ENCODE measurements at places on chromosomes 3 and 15.

DNA sequence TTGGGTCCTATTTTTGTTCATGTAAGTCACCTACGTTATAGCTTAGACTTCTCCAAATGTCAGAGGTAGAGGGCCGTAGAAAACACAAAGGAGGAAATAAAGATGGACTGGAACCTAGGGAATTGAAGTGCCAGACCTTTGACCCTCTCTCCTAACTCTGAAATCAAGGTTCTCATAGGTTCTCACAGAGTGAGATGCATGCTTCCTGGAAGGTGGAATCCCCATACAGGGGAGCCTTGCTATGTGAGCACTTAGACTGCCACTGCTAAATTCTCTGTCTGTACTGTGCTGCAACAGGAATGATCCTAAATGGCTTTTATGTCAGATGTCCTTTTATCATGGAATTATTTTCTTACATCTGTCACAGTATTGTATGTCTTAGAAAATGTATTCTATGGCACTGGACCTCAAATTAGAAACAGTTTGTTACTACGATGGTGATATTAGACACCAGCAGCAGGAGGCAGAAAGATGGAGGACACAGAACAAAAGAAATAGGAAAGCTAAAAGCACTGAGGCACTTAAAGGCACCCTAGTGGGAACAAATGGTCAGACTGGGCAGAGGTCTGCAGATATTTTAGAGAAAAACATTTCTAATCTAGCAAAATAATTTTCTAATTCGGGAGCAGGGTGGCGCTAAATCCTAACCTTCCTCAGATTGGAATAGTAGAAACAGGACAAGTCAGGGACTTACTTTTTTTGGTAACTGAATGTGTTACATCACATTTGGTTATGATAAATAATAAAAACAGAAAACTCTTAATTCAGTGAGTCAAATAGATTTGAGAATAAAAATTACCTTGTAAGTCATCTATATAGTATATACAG, 60.2 kb upstream of the CDAN1 start:
- DNase-seq = no peak

DNA sequence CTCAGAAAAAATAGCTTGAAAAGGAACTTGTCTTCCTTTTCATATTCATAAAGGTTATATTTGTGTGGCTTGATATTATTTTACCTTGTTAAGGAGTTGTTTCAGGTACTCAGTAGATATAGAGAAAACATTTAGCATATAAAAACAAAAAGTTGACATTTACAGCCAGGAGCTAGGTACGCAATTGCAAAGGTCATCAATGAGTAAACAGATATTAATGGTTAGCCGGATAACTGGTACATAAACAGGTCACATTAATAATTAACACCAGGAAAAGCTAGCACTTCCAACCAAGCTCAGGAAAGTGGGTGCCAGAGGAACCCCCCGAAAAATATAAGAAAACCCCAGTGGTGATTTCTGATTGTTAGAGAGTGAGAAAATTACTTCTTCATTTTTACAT, 146.6 kb upstream of the NR2F2 start:
- no peak for DNase-seq

DNA sequence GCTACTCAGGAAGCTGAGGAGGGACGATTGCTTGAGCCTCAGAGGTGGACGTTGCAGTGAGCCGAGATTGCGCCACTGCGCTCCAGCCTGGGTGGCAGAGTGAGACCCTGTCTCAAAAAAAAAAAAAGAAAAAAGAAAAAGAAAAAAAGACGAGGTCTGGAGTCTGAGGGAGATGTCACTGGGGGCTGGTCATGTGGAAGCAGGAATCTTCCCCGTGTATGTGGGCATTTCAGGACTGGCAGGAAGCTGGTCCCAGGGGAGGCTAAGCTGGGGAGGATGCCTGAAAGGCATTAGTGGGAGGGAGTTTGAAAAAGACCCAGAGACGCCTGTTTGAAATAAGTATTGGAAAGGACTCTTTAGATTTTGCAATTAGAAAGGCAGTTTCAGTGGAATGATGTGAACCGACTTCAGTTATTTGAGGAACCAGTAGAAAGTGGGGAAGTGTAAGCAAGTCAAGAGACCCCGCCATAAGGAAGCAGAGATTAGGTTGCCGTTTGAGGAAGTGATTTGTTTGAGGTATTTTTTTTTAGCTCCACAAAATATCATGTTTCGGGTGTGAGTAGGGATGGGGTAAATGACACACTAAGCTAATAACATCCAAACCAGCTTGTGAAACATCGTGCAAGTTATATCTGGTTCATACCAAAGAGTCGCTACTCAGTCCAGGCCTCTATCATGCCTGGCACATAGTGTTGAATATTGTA, 55.5 kb downstream of the ST6GAL1 start:
- no peak for DNase-seq

GRCh38 chr15:80991421-80991820, 1.8 kb upstream of the MESD start:
- no peak for DNase-seq

GRCh38 chr3:13371100-13372075, 48.7 kb downstream of the NUP210 start:
- no peak for DNase-seq

DNA sequence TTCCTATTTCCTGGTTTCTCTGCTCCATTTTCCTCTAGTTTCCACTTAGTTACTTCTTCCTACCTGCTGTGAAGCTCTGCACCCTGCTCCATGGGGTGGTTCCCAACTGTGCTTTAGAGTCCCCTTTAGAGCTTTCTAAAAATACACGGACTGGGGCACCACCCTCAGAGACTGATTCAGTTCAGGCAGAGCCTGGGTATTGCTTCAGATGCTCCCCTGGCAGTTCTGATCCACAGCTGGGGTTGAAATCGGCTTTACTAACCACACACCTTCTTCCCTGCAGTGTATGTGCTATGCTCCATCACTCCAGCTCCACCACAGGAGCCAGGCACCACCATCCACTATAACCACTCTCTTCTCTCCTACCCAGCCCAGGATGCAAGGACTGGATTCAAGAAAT, 12.6 kb downstream of the ANP32A start:
- DNase-seq = no peak

GRCh38 chr3:140035871-140036270, 100.9 kb downstream of the CLSTN2 start:
- no peak for DNase-seq

GRCh38 chr15:88651971-88652370, 13.2 kb downstream of the ISG20 start:
- peak; percentile 4 for DNase-seq

DNA sequence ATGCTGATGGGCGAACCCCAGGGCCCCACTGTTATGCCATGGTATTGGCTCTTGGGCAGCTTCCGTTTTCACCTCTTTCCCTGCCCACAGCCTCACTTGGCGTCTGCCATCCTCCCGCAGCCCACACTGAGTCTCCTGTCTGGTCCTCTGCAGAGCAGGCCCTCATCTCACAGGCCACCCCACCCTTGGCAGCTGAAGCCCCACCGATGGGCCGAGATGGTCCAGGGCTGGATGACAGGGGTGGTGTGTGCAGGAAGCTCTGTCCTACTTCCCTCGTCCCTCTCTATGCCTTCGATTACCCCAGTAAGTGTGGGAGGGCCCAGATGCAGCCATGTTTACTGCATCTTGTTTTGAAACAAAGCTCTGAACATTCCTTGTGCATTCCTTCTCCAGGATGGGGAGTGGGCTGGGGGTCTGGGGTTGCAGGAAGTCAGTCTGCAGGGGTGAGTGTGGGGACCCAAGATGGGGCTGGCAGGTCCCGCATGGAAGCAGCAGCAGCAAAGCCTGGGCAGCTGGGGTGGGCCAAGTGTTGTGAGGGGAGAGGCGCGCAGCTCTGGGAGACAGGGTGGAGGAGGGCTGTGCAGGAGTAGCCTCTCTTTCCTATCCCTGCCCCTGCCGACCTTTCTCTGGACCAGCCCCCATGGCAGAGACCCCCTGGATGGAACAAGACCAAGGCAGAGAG, 20.9 kb downstream of the TBC1D21 start:
- no peak for DNase-seq

- no peak for DNase-seq
Observed at GRCh38 chr15:73681856-73682599, 2.2 kb upstream of the CD276 start.

DNA sequence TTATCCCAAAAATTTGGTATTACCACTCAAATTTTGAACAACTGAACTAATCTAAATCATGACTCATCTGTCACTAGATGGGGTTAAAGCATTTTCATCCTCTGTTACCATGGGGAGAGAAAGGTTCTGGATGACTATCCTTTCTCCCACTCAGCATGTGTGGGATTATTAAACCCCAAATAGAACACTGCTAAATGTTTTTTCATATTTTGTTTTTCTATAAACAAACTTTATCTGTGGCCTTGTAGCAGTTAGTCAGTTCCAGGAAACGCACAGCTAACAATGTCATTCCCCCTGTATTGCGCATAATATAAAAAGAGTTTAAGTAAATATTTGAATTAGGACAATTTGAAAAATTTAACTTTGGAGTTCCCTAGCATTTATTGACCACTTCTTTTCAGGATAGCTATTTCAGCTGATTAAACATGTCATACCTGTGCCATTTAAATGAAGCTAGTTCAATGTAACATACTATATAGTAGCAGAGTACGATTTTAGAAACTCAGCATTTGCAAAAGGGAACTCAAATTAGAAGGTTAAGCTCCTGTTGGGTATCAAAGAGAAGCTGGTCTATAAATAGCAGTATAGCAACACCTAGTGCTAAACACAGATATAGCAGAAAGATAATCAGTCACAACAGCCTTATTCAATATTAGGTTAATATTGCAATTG, 9.2 kb upstream of the TMEM212 start:
- DNase-seq = no peak

GRCh38 chr3:50190936-50191660, at the start of gene GNAT1:
Gene GNAT1 (plus strand): TSS chr3:50191610. CDS start chr3:50191726, 116 bp downstream.
- DNase-seq = no peak

GRCh38 chr15:27427276-27427675, 456.3 kb downstream of the GABRG3 start:
- DNase-seq = no peak

DNA sequence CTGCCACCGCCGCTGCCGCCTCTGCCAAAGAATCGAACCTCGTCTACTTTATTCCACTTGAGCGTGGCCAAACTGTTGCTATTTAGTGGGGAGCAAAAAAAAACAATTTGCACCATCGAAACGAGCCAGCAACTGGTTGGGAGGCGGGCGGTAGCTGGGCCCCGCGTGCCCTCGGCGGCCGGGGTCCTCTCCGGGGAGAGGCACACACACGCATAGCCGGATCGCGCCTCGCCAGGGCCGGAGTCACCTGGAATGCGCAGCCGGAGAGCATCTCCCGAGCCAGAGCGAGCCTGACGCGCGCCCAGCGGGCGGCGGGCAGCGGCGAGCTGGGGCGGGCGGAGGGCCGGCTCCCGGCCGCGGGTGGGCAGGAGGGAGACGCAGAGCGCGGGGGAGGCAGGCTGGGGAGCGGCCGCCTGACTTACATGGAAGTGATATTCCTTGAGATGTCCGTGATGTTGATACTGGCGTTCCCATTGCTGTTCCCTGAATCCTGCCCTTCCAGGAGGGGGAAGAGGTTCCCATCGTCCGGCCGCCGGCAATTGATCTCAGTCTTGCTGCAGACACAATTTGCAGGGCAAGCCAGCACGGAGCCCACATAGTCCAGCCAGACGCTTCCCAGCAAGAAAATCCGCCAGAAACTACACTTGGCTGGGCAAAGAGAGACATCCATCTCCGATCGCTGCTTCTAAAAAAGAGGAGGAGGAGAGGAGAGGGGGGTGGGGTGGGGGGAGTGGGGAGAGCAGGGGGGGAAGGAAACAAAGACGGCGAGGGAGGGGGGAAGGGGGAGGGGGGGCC, 858 bp downstream of the NTRK3 start:
- no peak for DNase-seq

GRCh38 chr15:52002351-52002750, 16.7 kb upstream of the MAPK6 start:
- DNase-seq = no peak

GRCh38 chr3:42703695-42704025, 1.1 kb upstream of the HHATL start:
- no peak for DNase-seq

- DNase-seq = no peak
Observed at GRCh38 chr3:72006631-72007556, 221.9 kb upstream of the PROK2 start.

DNA sequence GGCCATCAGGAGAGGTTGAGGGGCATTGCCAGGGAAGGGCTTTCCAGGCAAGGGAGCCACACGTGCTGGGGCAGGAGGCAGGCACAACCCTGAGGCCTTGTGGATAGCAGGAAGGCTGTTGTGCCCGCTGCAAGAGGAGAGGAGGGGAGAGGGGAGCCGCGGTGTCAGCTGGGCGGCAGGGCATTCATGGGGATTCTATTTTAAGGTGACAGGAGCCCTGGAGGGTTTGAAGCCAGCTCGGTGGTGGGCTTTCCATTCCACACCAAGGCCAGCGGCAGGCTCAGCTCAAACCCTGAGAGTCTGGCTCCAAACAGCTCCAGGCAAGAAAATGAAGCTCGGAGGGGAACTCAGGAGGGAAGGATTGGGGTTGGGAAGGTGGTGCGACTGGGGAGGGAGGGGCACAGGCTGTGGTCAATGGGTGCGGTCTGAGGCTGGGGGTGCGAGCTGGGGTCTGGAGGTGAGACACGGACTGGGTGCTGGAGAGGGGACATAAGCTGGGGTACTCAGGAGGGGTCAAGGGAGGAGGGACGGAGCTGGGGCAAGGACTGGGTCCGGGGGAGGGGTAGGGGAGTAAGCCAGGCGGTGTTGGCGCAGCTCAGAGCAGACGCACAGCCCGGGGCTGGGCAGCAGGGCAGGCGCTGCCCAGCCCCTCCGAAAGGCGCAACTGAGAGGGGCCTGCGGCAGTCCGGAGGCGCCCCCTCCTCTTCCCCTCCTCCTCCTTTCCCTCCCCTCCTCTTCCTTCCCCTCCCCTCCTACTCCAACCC, 43.4 kb downstream of the TPRA1 start:
- no peak for DNase-seq

DNA sequence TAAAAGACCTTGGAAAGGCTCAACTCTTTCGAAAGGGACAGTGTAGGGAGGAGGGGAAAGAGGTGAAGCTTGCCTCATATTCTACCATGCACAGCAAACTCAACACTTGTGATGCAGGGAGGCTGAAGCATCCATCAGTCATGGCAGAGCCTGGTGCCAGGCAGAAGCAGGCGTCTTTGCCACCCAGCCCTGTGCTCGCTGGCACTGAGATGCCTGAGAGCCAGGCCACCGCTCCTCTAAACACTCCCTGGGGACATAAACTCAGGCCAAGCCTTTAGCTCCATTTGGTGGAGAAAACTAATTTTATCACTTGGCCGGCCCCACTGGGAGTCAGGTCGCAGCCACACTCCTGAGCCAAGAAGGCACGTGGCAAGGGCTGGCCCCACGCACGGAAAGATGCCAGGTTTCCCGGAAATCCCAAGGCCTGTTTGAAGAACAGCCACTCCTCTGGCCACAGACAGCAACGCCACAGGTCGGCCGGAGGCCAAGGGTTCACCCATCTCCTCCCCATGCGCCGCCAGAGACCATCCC, 30.7 kb downstream of the XXYLT1 start:
- no peak for DNase-seq

- no peak for DNase-seq
Observed at GRCh38 chr3:118936811-118937210, 97.8 kb downstream of the IGSF11 start.

GRCh38 chr3:65953301-65953812, 85.4 kb downstream of the MAGI1 start:
- no peak for DNase-seq
